ENCODE measurements at places on chromosomes 4 and X.

DNA sequence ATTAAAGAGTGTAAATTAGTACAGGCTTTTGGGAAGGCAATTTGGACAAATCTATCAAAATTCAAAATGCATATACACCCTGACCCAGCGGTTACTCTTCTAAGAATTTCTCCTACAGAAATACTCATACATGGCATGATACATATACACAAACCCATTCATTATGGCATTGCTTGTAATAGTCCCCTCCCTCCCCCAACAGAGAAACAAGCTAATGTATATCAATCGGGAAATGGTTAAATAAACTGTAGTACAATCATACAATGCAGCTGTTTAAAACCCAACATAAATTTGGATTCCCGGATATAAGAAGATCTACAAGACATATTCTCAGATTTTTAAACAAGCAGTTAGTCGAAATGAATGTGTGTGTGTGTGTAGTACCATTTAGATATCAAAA lies 808 bp downstream of the HUWE1 start:
- DNase-seq: no peak

GRCh38 chrX:69036674-69037573 lies 128.3 kb downstream of the PJA1 start:
- DNase-seq: no peak

DNA sequence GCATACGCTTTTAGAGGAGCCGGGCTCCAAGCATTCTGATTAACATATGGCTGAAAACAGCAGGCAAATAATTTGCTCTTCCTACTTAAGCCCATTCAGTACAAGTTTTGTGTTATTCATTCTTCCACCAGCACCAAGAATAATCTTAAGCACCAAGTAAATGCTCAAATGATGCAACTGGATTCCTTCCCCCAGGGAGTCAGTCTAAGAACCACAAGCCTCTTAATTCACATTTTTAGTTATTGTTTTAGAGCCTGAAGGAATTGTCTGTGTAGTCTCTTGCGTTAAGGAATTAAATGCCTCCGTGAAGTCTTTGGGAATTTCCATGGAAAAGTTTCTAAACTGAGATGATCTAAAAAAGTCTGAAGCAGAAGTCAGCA lies 61.5 kb upstream of the MAGEB2 start:
- peak; percentile 63 for DNase-seq

- DNase-seq: peak; percentile 23
Observed at GRCh38 chrX:52425775-52426174, 57.0 kb downstream of the XAGE2 start.

DNA sequence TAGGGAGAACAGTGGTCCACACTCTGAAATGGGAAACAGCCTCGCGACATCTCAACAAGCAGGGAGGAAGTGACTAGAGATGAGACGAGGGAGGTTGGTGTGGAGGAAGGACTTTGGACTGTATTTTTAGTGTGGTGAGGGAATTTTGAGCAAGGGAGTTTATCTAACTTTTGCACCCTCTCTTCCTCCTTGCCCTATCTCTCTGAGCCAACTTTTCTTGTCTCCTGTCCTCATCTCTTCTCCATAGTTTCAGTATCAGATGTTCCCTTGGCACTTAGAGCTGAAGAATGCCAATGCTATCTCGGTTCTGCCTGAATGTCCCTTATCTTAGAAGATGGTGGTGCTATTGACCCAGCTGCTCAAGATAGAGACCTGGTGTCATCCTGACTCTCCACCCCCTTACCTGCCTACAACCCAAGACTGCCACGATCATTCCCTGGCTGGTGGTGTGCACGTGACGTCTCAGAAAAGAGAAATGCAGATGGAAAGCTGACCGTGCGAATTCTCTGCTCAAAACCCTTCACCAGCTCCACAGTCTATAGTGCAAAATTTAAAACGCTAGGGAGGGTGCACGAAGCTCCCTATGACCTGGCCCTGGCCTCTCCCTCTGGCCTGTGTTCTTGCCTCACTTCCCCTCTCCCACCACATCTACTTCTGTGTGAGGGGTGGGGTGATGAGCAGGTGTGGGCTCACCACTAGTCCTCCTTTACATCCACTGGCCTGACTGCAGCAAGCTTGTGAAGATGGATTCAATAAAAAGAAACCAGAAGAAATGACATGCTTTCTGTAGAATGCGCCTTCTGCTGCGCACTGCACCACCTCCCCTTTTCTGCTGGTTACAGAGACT lies 20.9 kb downstream of the MPP1 start:
- DNase-seq: no peak

- DNase-seq: peak; percentile 71
Observed at GRCh38 chrX:30893206-30893605, 4.2 kb upstream of the TAB3 start.

- no peak for DNase-seq
Observed at GRCh38 chrX:100081503-100081902, 328.6 kb downstream of the PCDH19 start.

GRCh38 chr4:76301775-76302162 lies 4.8 kb upstream of the STBD1 start:
- DNase-seq: no peak

DNA sequence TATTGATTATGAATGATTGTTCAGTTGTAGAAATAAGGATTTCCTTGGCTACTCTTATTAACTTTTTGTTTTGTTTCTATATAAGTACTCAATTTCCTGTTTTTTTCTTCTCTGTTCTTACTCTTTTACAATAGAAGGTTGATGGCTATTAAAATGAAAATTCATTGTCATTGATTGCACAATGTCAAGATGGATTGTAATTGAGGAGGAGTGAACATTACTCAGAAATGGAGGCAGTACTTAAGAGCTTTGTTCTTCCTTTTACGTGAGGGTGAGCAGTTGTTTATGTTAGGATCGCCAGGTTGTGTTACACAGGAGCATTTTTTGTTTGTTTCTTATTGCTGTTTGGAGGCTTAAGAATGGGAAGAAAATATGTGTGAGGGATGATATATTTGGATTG lies 2062.4 kb downstream of the ARAP2 start:
- DNase-seq: peak; percentile 75

- DNase-seq: peak; percentile 90
Observed at GRCh38 chr4:17166954-17167353, 268.5 kb upstream of the LDB2 start.

- DNase-seq: no peak
Observed at GRCh38 chr4:170399581-170400293, 310.0 kb upstream of the AADAT start.

- no peak for DNase-seq
Observed at GRCh38 chr4:87152310-87153041, 67.9 kb downstream of the KLHL8 start.

Measured in M059J (cell line).